Activated naive CD8-positive, alpha-beta T cell treated with anti-CD3 and anti-CD28 coated beads, Interleukin-2, amount 50 U/mL, for 24 hours (primary cell): ENCODE measurements at places on chromosomes 2 and 18.

GRCh38 chr2:40554665-40555294 lies 102.9 kb upstream of the SLC8A1 start:
- peak; percentile 62 for DNase-seq

DNA sequence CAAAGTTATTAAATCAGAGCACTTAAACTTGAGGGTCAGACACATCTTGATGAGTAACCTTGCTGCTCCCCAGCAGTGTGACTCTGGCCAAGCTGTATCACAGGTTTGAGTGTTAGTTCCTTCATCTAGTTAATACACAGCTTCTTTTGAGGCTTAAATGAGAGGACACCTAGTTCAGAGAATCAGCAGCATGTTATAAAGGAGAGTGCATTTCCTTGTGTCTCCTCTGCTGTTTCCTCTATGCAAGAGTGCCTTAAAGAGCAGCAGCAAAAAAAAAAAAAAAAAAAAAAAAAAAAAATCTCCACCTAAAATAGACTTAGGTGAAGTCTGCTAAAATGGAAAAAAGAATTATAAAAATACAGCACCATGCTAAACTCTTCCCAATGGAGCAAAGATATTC lies 261.9 kb downstream of the TCF4 start:
- DNase-seq = no peak

DNA sequence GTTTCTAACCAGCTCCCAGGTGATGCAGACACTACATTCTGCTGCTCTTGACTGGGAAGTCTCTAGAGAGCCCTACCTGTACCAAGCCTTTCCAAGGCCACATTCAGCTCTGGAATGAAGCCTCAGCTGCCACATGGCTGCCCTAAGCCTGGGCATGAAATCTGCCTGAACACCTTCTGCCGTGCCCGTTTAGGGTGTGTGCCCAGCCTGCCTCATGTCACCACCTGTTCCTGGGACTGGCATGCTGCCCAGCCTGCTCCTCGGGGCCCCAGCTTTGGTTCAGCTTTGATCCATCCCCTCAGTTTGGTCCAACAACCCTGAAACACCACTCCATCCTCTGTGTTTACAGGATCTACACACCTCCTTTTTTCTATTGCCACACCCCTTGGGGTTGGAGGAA lies 210.9 kb downstream of the L3MBTL4 start:
- no peak for DNase-seq

DNA sequence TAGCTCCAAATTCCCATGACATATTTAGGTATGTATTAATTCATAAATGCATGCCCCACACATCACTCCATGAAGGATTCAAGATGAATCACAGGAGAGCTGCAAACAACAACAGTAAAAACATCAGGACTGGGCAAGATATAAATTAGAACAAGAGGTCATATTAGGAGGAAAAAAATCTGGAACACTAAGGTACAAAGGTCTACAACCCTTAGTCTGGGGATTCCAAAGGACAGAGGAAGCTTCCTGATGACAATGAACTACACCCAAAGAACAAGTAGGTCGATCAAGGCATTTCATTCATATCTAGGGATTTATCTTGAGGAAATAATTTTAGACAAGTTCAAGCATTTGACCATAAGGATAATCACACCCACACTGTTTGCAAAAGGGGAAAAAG lies 14.5 kb downstream of the VPS4B start:
- DNase-seq = no peak

- no peak for DNase-seq
Observed at GRCh38 chr2:99961196-99961913, 181.0 kb downstream of the AFF3 start.

GRCh38 chr2:71691747-71692441 lies 238.5 kb downstream of the DYSF start:
- no peak for DNase-seq

- no peak for DNase-seq
Observed at GRCh38 chr2:46816151-46816845, 99.3 kb downstream of the MCFD2 start.

DNA sequence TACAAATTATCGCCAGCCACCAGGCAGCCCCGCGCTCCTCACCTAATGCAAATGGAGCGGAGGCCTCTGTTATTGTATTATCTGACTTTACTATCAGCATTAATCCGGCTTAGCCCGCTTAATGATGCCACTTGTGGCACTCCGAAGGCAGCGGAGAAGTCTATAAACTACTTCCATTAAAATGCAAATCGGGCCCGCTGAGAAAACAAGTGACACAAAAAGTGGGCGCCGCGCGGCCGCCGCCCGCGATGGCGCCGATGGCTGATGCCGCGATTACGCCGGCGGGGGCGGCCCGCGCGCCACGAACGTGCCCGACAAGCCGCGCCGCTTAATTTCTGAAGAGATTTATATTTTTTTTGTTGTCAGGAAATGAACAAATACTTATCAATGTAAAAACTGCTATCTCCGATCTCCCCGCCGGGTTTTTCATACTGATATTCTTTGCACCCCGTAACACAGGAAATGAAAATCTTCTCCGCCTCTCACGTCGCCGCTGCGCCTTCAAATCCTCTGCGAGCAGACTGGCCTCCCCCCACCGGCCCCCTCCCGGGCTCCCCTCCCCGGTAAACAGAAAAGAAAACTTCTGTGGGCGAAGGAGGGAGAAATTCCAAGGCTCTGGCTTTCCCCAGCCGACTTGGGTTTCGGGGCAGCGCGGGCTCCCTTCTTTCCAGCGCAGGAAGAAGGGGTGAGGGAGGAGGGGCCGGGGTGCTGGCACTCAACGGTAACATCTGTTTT lies 221.8 kb downstream of the INSIG2 start:
- peak; percentile 67 for DNase-seq

- no peak for DNase-seq
Observed at GRCh38 chr18:34122724-34123334, 101.9 kb downstream of the NOL4 start.

DNA sequence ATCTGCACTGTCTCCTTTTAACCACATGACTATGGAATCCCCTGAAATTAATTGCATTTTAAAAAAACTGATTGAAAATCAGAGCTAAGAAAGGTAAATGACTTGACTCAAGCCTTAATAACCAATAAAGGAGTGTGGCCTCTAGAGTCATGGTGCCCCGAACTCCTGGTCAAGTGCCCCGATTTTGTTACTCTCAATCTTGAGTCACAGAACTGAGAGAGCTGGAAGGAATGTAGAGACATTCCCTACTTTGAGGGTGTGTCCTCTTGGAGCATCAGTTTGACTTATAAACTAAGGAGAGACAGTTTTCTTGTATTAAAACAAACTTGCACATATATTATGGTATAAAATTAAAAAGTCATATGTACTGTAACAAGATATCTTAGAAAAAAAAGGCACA lies 2.4 kb downstream of the WDR43 start:
- DNase-seq = no peak

DNA sequence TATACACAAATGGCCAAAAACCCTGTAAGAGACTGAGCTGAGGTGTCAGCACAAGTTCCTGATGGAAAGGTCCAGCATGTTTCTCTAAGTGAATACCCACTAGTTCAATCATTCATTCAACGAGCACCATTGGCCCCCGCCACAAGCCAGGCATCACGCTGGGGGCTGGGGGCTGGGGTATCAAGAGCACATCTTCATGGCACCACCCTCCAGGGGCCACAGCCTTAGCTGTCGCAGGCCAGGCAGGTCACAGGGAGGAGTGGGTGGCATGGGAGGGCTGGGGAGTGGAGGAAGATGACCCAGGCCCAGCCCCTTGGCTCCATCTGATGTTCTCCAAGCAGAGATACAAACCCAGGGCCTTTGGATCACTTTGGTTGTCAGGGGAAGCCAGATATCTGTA lies 97.9 kb downstream of the ACKR3 start:
- no peak for DNase-seq

GRCh38 chr18:63237881-63238692 lies 81.5 kb downstream of the BCL2 start:
- no peak for DNase-seq

DNA sequence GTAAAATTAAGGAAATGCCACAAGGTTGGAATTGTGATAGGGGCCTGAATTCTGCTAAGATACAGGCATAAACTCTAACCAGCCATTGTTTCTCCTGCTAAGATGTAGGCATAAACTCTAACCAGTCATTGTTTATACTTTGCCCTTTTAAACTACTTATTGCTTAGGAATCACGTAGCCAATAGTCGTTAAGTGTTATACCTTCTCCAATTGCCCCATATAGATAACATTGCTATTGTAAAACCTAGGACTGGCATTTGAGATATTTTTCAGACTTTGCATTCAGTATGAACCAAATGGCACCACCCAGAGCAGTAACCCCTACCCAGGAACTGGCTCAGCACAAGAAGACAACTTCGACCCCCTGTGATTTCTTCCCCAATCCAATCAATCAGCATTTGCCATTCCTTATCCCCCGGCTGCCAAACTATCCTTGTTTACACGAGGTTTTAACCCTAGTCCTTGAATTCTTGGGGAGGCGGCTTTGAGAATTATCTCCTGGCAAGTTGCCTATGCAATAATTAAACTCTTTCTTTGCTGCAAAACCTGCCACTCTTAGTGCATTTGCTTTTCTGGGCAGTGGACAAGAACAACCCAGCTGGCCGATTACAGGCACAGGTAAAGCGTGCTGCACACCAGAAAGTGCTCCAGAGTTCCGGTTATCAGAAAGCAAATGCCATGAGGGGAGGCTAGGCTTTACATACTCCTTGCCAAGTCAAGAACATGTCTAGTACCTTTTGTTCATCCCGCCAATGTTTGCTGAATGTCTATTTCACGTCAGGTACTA lies 167.6 kb downstream of the LAMA1 start:
- DNase-seq = no peak

- no peak for DNase-seq
Observed at GRCh38 chr18:62690236-62690815, 25.0 kb upstream of the PHLPP1 start.

- DNase-seq = no peak
Observed at GRCh38 chr2:127523269-127523939, 2.9 kb downstream of the IWS1 start.

DNA sequence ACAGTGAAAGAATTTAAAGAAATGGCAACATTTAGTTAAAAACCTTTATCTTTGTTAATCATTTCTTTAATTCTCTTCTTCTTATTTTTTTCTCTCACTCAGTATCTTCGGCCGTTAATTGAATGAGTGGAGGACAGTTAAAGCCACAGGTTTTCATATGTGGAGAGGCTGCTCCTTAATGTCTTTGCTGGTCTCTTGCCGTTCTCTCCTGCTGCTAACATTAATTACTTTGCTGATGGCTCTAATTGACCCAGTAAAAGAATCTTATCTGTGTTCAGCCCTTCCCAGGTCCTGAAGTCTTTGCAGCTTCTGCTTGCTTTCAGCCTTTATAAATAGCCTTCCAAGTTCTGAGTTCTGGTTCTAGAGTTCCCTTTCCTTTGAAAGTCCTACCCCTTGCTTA lies 77.1 kb downstream of the ADAM23 start:
- no peak for DNase-seq

- no peak for DNase-seq
Observed at GRCh38 chr2:48292393-48292792, 237.6 kb upstream of the STON1 start.

GRCh38 chr18:28459587-28459986 lies 282.7 kb upstream of the CDH2 start:
- no peak for DNase-seq

- no peak for DNase-seq
Observed at GRCh38 chr2:12070581-12070980, 324.1 kb downstream of the LPIN1 start.

GRCh38 chr18:44090453-44090852 lies 590.2 kb upstream of the SETBP1 start:
- no peak for DNase-seq

DNA sequence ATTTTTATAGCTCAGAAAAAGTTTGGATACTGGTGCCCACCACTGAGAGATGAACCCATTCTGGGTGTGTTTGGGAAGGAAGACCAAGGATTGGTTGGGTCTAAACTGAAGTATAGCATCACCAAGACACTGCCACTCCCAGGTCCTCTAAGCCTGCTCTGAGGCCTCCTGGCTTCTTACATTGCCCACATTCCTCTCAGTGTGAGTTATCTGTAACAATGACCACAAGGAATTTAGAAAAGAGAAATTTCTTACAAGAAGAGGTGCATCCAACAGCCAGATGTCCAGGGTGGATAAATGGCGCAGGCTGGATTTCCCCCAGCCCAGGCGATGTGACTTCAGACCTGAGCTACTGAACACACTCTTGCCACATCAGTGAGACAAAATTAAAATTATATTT lies 1.6 kb upstream of the GPR45 start:
- no peak for DNase-seq

DNA sequence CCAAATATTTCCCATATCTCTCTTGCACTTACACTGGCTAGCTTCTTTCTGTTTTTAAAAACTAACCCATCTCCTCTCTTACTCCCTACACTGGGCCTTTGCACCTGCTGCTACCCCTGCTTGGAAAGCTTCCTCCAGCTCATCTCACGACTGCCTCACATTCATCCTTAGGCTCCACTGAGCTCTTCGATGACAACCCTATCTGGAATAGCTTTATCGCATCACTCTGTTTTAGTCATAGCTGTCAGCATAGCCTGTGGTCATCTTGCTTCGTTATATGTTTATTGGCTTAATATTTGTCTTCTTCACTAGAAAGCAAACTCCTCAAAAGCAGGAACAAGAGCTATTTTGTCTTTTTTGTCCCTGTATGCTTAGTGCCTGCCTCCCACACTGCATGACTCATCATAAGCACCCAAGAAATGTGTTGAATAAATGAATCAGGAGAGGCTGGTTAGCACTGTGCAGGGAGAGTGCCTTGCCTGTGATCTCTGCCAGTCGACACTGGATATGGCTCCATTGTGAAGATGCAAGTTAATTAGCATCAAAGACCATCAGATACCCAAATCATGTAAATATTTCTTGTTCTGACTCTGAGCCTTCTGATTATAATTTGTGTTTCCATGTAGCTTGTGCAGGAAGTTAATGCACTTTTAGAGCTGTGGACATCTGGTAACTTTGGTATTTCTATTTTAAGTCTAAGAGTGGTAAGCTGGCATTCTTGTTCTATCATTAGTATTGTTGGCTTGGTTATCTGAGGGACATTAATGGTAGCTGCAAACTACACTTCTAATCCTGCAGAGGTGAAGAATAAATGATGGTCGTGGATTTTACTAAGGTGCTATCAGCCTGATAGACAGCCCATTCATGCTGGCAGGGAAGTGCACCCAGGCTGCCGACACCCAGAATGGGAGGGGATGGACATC lies 10.3 kb upstream of the DYTN start:
- no peak for DNase-seq

GRCh38 chr2:196415384-196415783 lies 224.1 kb upstream of the CCDC150 start:
- peak; percentile 15 for DNase-seq

GRCh38 chr18:57048351-57048750 lies 98.5 kb upstream of the BOD1L2 start:
- no peak for DNase-seq

- no peak for DNase-seq
Observed at GRCh38 chr18:36360256-36360909, 62.9 kb downstream of the FHOD3 start.

GRCh38 chr2:96907115-96908041 lies 37.5 kb upstream of the SEMA4C start:
- DNase-seq = no peak

- DNase-seq = peak; percentile 5
Observed at GRCh38 chr2:3527886-3528785, 8.8 kb upstream of the ADI1 start.

GRCh38 chr18:6509417-6509816 lies 94.7 kb upstream of the L3MBTL4 start:
- DNase-seq = no peak

GRCh38 chr18:50627594-50628532 lies 68.0 kb downstream of the MAPK4 start:
- no peak for DNase-seq
